ENCODE measurements at places on chromosomes 7 and 10.

GRCh38 chr7:92751902-92752901 is 84.2 kb downstream of the CDK6 start:
- no peak for DNase-seq

DNA sequence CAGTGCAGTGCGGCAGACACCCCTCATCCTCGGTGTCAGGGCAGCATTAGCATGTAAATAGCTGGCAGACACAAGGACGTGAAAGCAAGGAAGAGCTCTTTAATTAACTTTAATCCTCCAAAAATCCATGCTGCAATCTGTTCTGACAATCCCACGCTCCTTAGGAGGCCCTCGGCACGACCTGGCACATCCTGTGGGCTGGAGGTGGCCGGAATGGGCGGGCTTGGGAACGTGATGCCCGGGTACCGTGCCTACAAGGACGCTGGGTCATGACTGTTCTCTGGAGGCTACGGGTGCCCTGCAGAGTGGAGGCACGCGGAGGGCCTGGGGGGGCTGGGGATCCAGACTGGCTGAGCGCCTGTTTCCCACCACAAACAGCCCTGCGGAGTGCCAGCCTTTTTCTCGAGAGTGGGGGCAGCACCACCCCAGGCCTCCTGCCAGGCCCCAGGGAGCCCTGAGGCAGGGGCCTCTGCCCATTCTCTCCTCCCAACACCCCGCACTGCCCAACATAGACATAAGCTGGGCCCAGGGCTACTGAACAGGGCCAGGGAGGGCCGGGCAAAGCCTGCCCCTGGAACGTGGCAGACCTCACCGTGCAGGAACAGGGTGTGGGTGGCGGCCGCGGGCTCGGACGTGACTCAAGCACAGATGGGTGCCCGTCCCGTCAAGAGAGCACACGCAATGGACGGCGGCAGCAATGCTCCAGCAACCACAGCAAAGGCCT is 189.3 kb downstream of the MAD1L1 start:
- no peak for DNase-seq

DNA sequence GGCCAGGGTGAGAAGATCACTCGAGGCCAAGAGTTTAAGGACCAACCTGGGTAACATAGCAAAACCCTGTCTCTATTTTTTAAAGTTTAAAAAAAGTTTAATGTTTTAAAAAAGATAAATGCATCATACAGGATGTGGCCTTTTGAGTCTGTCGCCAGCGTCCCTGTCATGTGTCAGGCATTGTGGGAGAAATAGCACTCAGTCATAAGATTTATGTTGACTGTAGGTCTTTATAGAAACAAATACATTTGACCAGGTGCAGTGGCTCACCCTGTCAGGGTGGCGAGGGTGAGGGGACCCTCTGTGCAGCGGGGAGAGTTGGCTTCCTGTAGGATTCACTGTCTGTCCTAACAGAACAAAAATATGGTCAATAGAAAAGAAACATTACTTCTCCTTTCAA is 63.5 kb upstream of the SH2B2 start:
- no peak for DNase-seq

DNA sequence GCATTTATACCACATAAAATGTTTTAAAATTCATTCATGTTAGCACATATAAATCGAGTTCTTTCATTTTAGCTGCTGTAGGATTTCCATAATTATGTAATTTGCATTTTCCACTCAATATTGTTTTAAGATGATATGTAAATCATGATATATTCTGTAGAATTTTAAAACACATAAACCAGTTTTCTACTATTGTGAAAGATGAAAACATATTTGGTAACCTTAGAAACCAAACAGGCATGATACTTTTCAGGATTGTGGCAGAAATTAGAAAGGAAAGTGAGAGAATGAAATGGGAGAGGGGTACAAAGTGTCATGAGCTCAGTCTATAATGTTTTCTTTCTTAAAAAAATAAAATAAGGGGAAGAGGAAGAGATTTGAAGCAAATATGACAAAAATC is 269.3 kb downstream of the PPP1R3A start:
- no peak for DNase-seq

DNA sequence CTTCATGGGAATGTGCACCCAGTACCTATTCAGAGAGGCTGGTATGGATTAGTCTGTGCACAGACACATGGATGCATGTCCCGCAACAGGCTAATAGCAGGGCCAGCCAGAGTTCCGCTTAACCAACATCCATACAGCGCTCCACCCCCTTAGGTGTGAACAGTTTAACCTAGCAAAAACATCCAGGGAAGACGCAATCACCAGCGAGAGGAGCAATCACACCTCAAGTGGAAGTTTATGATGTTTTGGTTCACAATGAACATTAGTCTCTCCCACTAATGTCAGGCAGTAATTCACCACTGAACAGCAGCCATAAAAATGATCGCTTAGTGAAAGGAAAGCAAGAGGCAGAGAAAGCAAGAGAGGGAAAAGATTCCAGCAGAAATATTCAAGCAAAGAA is 91.1 kb downstream of the PLXNA4 start:
- DNase-seq = no peak

- DNase-seq = no peak
These were observed 2.9 kb downstream of the PRXL2A start for GRCh38 chr10:80411267-80411668.

DNA sequence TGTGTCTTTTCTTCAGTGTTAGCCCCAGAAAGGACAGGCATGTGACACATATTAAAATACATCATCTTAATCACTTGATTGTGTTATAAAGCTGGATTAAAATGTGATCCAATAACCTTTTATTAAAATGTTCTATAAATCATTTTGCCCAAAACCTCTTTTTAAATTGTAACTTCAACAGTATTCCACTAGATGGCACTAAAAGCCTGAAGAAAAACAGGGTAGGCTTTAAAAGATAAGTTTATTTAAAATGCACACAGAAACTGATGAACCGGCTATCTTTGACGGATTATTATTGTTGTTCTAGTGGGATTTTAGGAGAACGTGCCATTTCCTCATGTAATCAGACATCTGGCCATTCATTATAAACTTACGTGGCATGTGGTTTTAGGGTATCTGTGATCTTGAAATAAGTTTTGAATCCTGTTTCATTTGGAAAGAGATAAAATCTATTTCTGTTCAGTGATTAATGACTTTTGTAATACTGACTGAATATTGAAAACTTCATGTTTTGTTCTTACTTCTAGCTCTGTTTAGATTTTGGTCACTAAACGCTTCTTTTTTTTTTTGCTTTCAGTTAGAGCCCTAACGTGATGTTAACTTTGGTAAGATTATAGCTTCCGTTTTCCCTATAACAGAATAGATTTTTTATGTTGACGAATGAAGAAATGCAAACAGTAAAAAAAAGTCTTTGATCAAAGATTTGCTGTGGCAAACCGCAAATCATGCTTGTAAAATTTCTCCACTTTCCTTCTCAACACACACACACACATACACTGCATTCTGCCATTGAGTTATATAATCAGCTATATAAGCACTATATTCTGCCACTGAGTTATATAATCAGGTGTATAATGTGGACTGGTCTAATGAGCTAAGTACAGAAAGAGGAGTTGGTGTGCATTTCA is 13.6 kb downstream of the VPS50 start:
- DNase-seq = no peak

DNA sequence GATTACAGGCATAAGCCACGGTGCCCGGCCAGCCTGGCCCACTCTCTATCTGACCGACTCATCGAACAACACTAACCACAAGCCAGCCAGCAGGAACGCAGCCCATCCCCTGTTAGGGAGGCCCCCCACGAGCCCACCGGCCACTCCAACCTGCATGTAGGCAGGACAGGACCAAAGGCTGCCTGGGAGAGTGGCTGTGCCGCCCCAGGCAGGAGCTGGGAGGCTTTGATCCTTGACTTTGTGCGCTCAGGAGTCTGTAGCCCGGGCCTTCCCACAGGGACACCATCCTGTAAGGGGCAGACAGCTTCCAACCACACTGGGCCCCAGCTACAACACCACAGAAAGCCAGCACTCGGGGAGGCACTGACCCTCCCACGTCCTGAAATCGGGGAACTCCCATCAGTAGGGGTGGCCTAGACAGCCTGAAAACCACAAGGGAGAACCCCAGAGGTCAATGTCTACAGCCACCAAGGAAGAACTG is 29.4 kb downstream of the GRID1 start:
- DNase-seq = no peak

- no peak for DNase-seq
These were observed 73.6 kb downstream of the EMX2 start for GRCh38 chr10:117616179-117616578.

GRCh38 chr7:81501220-81501619 is 268.6 kb downstream of the HGF start:
- no peak for DNase-seq

GRCh38 chr7:42986213-42986612 is 54.0 kb downstream of the MRPL32 start:
- no peak for DNase-seq

DNA sequence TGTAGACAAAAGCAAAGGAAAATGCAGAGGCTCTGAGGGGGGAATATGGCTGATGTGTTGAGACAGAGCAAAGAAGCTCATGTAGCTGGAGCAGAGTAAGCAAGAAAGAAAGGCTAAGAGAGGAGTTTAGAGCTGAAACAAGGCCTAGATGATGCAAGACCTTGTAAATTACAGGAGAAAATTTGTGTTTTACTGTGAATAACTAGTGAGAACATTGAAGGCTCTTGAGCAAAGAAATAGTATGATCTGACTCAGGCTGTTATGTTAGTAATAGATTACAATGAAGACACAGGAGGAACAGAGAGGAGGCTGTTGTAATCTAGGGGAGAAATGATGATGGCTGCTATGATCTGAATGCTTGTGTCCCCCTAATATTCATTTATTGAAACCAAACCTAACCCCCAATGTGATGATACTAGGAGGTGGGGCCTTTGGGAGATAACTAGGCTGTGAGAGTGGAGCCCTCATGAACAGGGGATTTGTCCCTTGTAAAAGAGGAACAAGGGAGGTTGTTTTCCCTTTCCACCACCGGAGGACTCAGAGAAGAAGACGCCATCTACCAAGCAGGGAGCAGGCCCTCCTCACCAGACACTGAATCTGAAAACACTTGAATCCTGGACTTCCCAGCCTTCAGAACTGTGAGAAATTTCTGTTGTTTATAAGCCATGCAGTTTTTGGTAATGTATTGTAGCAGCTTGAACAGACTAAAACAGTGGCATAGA is 394.9 kb downstream of the HTR7 start:
- no peak for DNase-seq

DNA sequence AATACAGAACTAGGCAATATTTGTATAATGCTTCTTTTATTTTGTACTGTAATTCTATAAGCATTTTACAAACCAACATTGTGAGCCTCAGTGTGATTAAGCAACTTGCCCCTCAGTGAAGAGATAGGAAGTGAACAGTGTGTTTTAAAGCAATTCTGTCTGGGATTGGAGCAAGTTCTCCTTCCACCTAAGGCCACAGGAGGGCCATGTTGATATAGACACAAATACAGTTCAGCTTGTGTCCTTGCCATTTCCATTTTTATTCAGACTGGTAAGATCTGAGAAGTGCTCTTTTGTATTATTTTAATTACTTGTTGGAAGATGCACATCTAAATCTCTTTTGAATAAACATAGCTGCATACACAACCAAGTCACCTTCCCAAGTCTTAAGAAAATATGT is 416.3 kb upstream of the COBL start:
- DNase-seq = no peak

- no peak for DNase-seq
These were observed 38.8 kb downstream of the CNPY1 start for GRCh38 chr7:155507576-155507975.

- no peak for DNase-seq
These were observed 664.0 kb downstream of the XPNPEP1 start for GRCh38 chr10:109259293-109259692.

- no peak for DNase-seq
These were observed 6.0 kb downstream of the TEX47 start for GRCh38 chr7:88789480-88790064.

DNA sequence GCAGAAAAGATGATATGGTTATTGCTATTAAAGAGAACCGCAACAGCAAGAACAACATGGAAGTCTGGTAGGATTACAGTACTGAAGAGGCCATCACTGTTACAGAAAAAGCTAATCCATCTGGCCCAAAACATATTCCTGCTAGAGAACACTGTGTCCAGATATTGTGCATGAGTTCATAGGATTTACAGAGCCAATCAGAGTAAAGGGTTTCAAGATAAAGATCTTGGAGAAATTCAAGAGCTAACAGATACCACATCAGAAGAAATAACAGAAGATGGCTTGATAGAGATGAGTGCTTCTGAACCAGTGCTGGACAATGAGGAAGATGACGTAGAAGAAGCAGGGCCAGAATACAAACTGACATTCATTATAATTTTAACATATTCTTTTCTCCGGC is 58.7 kb downstream of the MINDY3 start:
- DNase-seq = no peak

- no peak for DNase-seq
These were observed 12.6 kb downstream of the TFAM start for GRCh38 chr10:58397830-58398229.

GRCh38 chr10:112883360-112884178 is 66.5 kb upstream of the TCF7L2 start:
- no peak for DNase-seq

DNA sequence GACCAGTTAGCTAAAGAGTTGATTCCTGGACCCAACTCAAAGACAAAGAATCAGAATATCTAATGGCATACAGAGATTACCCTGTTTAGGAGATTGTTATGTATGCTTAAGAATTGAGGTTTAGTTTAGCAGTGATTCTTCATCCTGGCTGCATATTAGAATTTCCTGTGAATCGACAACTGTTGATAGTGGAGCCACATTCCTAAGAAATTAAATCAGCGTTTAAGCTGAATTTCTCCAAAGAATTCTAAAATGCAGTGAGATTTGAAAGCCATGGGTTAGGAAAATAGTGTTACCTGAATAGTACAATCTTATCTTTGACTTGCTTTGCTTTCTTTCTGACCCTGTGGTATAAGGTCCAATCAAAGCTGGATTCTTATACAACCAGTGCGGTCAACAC is 16.4 kb upstream of the FERD3L start:
- DNase-seq = no peak

DNA sequence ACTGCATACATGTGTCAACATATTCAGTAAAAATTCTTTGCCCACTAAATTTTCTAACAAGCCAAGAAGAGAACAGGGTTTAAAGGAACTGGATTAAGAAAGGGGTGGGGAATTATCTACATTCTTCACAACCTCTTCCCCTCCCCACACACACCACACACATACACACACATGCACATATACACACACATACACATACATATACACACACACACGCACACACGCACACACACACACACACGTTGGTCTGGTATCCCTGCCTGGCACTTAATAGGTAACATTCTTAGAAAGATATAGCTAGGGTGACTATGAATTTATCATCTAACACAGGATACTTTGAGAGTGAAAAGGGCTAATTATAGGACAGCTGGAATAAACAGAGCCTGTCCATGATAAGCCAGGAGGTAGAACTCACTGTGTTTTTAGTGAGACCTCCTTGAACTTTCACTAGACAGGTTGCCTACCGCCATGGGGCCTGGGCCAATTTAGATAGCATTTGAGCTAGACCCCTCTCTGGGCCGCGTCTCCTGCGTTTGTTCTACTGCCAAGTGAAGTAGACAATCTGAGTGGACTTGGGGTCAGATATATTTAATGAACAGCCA is 33.1 kb upstream of the EPC1 start:
- no peak for DNase-seq

- no peak for DNase-seq
These were observed 8.3 kb downstream of the CAMK1D start for GRCh38 chr10:12357525-12358151.
